ENCODE measurements at places on chromosomes 2 and 18.

- DNase-seq: no peak
Observed at GRCh38 chr2:230889911-230890601, 25.3 kb downstream of the ITM2C start.

DNA sequence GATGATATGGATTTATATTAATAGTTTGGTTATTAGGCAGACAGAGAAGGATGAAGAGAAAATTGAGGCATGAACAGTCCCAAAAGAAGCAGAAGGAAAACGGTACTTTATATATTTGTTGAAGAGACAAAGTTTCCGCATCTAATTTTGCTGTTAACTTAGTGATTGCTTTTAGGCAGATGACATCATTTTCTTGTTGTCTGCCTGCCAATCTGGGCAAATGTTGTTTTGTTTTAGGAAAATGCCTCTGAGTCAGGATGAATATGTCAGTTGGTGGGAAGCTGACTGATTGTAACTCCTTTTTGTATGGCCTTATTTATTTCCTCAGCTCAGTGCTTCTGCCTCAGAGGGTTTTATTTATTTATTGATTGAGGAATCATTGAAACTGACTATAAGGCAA is 52.5 kb upstream of the CAVIN2 start:
- no peak for DNase-seq

GRCh38 chr18:31702449-31702848 is 18.1 kb upstream of the B4GALT6 start:
- no peak for DNase-seq

- DNase-seq: no peak
Observed at GRCh38 chr2:45498661-45499550, 112.2 kb downstream of the SRBD1 start.

Measured in ACHN (cell line).